ENCODE measurements at places on chromosomes 4 and X.

DNA sequence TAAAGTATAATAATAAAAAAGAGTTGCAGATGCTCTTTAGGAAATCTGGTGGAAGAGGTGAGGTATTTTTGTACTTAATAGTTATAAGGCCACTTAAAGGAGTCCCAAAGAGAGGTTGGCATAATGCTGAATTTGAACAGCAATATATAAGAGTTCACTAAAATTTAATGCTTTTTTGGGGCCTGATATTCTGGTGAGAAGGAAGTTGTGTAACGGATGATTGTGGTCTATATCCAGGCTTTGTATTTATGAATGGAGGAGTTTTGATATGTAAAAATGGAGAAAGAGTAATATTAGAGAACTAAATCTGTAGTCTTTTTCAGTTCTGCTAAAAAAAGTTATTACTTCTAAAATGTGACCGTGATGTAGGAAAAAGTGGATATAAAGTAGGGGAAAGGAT, 20.4 kb downstream of the BMP2K start:
- DNase-seq = no peak

GRCh38 chr4:10529291-10530136, 72.3 kb upstream of the ZNF518B start:
- no peak for DNase-seq

DNA sequence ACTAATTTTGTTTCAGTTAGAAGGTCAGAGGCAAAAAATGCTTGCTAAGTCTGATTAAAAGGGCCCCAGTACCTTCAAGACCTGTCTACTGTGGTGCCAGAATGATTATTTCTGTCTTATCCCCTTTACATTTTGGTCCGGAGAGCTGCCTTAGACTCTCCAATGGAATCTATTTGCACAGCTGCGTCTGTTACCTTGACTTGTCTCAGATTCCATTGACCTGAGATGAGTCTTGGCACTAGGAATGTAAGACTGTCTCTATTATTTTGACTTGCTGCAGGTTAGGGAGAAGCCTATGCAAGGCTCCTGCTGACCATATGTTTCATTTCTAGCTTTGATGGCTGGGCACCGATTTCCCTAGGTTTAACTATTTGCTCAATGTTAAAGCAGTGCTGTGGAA, 457.6 kb downstream of the KCTD8 start:
- no peak for DNase-seq

DNA sequence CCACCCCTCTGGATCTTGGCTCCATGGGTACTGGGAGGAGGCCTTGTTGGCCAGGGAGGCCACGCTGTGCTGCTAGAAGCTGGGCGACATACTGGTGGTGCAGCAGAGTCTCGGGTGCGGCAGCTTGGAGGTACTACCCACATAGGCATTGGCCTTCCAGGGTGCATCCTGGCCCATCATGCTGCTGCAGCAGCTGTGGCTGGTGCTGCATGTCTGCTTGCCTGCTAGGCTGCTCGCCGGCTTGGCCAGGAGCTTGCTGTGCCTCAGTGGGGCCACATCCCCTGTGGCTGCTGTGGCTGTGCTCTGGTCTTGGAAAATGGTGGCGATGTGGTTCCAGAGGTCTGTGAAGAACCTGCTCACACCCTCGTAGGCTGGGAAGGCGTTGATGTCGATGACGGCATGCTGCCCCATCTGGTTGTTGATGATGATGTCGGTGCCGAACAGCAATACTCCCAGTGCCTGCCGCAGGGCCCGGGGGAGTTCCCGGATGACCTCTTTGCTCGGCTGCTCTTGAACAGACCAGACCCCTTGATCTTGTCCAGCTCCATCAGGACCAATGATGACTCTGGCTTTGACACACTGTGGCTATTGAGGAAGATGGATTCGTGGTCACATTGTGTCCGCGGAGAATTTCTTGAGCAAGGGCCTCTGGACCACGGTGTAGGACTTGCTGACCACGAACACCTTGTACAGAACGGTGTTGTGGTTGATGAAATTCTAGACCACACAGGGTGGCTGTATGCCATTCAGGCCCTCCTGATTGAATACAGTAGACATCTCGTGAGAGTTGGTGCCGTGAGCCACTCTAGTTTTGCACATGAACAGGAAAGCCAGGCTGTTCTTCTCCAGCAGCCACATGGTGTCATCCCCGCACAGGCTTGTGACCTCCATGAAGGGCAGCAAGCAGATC, 11.8 kb downstream of the RBM10 start:
- DNase-seq = no peak

GRCh38 chr4:113288696-113289095, 239.2 kb downstream of the ANK2 start:
- no peak for DNase-seq

GRCh38 chr4:54439831-54440243, 210.7 kb downstream of the PDGFRA start:
- peak; percentile 6 for DNase-seq

DNA sequence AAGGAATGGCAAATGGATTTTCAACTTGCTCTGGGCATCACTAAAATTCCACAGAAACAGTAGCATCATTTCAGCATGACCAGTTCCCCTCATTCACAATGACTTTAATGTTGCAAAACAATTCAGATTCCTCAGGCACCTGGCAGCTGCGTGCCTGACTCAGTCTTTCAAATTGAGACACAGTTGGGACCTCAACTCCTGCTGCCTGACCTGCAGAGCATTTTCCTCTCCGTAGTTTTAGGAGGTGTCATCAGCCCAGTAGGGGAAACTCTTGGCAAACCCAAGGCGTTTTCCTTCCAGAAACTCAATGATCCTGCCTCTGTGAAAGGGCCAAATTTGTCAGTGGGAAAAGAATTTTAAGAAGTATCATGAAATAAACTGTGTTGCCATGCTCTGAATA, 388.9 kb downstream of the SPRY1 start:
- DNase-seq = no peak

DNA sequence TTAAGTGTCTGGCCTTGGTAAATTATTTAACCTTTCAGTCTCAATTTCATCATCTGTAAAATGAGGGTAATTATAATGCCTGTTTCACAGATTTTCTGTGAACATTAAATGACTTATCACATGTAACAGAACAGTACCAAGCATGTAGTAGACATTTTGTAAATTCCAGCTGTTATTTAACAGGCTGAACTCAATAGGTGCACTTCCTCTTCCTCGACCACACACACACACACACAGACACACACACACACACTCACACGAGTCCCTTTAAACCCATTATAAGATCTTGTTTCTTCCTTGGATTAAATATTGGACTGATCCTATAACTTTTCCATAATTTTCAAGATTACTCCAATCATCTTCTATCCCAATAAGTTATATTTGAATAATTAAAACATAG, 53.4 kb upstream of the COL25A1 start:
- DNase-seq = no peak

- DNase-seq = no peak
Observed at GRCh38 chr4:59565836-59566235, 1634.3 kb upstream of the ADGRL3 start.

DNA sequence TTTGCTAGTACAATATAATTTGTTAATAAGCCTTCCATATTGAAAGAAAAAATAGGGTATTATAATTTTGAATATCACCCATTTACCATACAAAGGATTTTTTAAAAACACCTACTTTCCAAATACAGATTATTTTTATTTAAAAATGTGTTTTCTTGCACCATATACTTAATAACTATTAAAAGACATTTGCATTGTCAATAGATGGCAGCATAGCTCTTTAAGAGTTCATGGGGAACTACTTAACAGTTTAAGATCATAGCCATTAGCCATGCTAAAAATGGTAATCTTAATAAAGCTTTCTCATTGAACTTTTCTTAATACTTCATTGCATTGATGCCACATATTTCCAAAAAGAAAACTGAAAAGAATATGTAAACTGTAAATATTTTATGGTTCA, 1995.9 kb downstream of the C4orf33 start:
- DNase-seq = peak; percentile 2

- DNase-seq = no peak
Observed at GRCh38 chr4:121094297-121094966, 22.1 kb upstream of the NDNF start.

DNA sequence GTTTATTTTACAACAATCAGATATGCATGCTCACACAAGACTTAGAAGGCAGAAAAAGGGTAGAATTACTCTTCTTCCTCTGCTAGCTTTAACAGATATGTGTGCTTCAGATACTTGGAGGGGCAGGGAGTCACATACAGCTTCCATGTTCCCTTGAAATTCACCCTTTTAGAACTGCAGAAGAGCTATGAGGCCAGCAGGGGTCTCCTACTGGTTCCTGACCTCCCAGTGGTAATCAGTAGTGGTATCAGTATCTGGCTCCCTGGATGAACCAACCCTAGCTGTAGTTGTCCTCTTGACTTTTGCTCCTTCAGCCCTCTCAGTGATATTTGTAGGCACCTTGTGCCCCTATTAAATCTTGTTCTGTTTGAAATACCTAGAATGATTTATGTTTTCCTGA, 81.5 kb downstream of the RCHY1 start:
- DNase-seq = no peak

DNA sequence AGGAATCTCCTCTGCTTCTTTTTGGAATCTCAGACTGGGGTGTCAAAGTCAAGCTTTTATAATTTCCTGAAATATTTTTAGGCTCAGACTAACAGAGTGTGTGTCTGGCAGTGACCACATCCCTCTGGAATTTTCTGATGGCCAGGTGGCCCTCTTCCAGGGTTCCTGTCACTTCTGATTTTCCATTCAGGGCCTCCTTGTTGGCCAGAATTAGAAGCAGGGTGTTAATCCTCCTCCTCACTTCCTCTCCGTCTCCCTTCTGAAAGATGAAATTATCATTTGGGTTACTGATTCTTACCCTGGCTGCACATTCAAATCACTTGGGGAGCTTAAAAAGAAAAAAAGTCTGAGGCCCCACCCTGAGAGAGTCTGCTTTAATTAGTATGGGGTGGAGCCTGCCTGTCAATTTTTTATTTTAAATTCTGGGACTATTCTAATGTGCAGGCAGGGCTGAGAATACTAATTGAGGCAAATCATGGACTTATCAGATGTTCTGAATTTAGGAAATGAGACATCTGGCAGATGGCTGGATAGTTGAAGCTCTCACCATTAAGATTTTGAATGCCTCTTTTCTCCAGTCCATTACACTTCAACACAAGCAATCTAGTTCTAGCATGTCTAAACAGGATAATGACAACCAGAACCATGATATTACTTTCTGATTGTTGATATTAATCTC, 43.2 kb downstream of the HAND2 start:
- DNase-seq = no peak

DNA sequence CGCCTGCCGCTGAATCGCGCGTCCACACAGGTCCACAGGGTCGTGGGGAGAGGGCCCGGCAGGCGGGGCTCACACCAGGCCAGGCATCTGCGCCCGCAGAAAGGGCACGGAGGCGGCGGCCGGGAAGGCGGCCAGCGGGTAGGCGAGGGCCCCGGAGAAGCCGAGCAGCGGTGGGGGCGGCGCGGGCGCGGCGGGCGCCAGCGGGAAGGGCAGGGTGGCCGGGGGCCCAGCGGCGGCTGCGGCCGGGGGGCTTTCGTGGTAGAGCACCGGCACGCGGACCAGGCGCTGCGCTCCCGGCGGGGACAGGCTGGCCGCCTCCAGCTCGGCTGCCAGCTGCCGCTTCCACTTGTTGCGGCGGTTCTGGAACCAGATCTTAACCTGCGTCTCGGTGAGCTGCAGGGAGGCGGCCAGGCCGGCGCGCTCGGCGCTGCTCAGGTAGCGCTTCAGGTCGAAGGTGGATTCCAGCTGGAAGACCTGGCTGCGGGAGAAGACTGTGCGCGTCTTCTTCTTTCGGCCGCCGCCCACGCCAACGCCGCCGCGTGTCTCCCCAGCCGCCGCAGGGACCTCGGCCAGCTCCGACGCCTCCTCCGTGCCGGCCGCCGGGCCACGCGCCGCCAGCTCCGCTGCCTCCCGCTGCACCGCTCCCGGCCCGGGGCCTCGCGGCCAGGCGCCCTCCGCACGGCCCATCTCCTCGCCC, 3.9 kb downstream of the HMX1 start:
- DNase-seq = no peak

- DNase-seq = no peak
Observed at GRCh38 chr4:43564107-43564506, 671.6 kb downstream of the GRXCR1 start.

DNA sequence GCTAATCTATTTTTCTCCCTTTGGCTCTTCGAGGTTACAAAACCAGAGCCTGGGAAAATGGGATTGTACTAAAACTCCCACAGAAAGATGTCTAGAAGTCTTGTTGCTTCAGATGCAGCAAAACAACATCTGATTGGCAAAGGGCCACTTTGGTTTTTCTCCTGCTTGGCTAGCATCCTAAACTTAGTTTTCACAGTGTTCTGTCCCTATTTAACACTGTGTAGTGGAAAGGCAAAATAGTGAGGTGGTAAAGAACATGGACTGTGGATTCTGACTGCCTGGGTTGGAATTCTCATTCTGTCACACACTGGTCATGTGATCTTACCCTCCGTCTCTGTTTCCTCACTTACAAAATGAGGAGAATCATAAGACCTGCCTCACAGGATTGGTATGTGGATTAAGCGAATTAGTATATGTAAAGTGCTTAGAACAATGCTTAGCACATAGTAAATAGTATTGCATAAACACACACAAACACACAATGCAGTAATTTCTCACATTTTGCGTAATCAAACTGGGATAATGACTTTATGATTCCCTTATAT, 23.5 kb downstream of the TIGD2 start:
- DNase-seq = peak; percentile 36

DNA sequence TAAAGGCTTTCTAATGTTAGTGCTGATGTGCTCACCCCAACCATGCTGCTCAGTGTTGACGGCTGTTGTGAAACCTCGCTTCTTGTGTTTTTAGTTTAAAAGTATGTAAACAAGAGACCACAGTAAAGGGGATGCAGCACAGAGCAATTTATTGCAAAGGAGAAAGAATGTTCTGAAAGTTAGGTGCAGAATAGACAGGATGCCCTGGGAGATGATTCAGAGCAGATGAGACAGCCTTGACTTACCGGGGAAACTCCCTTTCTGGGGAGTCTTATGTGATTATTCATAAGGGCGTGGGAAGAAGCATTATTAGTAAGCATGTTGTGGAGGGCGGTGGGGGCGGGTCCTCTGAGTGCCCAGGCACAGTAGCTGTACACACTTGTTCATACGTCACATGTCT, 47.7 kb downstream of the EVC start:
- no peak for DNase-seq

DNA sequence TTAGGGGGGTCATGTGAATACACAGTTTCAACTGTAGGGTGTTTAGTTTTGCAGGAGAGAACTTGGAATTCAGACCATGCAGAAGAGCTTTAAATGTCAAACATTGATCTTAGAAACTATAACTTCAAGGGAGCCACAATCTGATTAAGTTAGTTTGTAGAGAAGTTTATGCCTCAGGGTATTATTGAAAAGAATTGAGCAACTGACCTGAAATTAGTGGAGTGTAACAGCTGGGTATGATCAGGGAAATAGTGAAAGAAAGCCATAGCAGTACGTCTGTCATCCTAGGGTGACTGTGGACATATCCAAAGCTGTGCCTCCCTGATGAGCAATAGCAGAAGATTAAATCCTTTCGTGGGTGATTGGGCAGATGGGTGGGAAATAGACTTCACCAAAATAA, 63.8 kb downstream of the FAM47B start:
- DNase-seq = no peak
